ENCODE measurements at places on chromosomes 6 and 20. TPM values are rescaled to one million over a fixed set of nuclear protein-coding genes. Genes with fewer than 3 reads are reported as not detected.

The TAF11 gene
- total RNA-seq: 21.3 TPM

The TTK gene
- 18.9 TPM for total RNA-seq

The ACSS1 gene
- 15.6 TPM for total RNA-seq

The OOEP gene
- not detected for total RNA-seq

The HLA-DPB1 gene
- not detected for total RNA-seq

The AHI1 gene
- 11.2 TPM for total RNA-seq

The FKBP1C gene
- total RNA-seq: 2.2 TPM

The GNRH2 gene
- 0.47 TPM for total RNA-seq

The TBC1D32 gene
- total RNA-seq: 0.94 TPM

The MRPL18 gene
- total RNA-seq: 83.7 TPM

The COL9A3 gene
- 0.49 TPM for total RNA-seq

The C6orf132 gene
- 1.9 TPM for total RNA-seq

The C20orf144 gene
- 0.19 TPM for total RNA-seq

The STMND1 gene
- not detected for total RNA-seq

The SLC22A2 gene
- not detected for total RNA-seq

The DNAH8 gene
- not detected for total RNA-seq

The LY6G5C gene
- 1.4 TPM for total RNA-seq

The MYCT1 gene
- 0.11 TPM for total RNA-seq

The CST3 gene
- 396 TPM for total RNA-seq

The SNAP91 gene
- total RNA-seq: 0.14 TPM

The C4A gene
- 1.5 TPM for total RNA-seq

The MLN gene
- total RNA-seq: not detected

The PLTP gene
- total RNA-seq: 1.3 TPM

The WFDC2 gene
- not detected for total RNA-seq

The CDH22 gene
- 0.09 TPM for total RNA-seq

The SOX18 gene
- 1.4 TPM for total RNA-seq

The BMP6 gene
- 18.9 TPM for total RNA-seq

The FOXS1 gene
- 0.83 TPM for total RNA-seq

The OPRL1 gene
- total RNA-seq: 0.98 TPM

The ATP6V1G2 gene
- 0.69 TPM for total RNA-seq

The PAX1 gene
- 0.09 TPM for total RNA-seq

The ERMARD gene
- total RNA-seq: 8.0 TPM

The CST7 gene
- total RNA-seq: not detected

The WFDC5 gene
- total RNA-seq: not detected

The TRAPPC3L gene
- not detected for total RNA-seq

The SPATS1 gene
- not detected for total RNA-seq

Data from A549 treated with ZK216348 at 1 μM for 4 hours (cell line).